NCI-H1092 treated with DMSO at 0.1 percent for 48 hours (cell line): ENCODE measurements at places on chromosomes 6 and 20.

GRCh38 chr6:170345662-170346061, 39.1 kb downstream of the FAM120B start:
- DNase-seq = no peak

DNA sequence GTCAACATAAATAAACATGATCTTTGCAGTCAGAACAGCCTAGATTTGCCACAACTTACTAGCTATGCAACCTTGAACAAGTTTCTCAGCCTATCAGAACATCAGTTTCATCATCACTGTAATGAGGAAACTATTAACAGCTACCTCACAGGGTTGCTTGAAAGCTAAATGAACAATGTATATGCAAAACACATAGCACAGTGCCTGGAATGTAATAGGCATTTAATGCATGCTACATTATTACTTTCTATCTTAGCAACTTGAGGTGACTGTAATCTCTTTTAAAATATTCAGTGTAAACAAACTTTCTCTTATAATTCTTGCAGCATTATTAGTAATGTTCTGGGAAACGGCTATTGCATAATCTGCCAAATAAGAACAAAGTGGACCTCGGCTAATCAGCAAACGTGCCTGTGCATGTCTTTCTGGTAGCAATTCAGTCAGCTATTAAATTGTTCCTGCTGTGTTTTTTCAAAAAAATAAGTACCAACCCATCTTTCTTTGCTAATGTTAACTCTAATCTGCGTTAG, 61.5 kb downstream of the SYNE1 start:
- DNase-seq = no peak

- no peak for DNase-seq
Observed at GRCh38 chr6:17130786-17131185, 28.9 kb downstream of the STMND1 start.

- no peak for DNase-seq
Observed at GRCh38 chr20:63343460-63344445, 17.4 kb downstream of the CHRNA4 start.

DNA sequence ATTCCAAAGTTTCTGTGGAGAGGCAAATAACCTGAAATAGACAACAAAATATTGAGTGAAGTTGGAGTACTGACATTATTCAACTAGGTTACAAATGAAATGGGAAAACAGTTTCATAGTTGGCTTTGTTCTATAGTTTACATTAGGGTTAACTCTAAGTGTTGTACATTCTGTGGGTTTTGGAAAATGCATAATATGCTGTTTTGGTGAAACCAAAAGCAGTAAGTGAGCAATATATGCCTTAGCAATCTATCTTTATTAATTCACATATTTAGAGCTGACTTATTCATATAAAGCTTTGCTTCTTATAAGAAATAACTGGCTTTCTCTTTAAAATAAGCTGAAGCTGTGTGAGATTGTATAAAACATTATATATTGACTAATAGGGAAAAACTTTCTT, 157.5 kb upstream of the AHI1 start:
- DNase-seq = no peak

DNA sequence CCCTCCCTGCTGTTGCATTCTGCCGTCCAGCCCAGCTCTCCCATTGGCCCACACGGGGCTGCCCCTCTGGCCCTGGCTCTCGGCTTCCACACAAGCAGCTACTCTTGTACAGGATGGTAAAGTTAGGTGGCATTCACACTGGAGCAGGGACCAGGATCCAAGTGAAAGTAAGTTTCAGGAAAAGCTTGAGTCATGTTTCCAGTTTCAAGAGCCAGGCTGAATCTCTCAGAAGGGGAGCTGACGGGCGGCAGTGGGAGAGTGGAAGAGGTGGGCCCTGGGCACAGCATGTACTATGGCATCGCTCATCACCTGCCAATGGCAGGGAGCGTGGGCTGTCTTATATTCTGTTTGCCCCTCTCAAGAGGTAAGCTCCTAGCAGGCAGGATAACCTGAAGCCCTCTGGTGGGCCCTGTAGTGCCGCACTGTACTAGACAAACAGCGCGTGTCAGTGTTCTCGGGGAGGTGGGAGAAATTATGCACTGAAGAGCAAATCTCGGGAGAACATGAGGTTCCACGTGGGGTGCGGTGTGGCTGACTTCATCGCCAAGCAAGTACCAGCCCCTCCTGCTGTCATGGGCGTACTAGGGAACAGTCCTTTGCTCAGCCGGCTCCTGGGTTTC, 241.5 kb downstream of the NRN1 start:
- no peak for DNase-seq

GRCh38 chr6:158049055-158050028, 67.7 kb downstream of the SYNJ2 start:
- DNase-seq = no peak

- DNase-seq = no peak
Observed at GRCh38 chr6:7673063-7673536, 52.8 kb upstream of the BMP6 start.

DNA sequence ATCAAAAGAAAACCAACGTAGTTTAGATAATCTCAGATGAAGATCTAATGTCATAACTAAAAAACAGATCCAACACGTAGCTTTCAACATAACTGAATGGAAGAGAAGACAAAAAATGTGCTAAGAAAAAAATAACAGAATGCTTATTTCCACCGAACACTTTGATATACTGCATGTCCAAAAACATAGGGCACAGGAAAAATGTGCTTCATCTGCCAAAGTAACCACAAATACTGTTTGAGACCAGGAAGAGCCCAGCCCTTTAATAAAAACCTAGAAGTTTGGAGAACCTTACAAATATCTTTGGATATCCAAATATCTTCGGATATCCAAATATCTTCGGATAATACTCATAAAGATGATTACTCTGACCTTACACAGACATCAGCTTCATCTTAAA, 19.8 kb downstream of the LAMA4 start:
- no peak for DNase-seq

- DNase-seq = no peak
Observed at GRCh38 chr6:34810936-34811632, 19.2 kb downstream of the BLTP3A start.

- DNase-seq = no peak
Observed at GRCh38 chr20:52247548-52247947, 56.0 kb upstream of the ZFP64 start.

DNA sequence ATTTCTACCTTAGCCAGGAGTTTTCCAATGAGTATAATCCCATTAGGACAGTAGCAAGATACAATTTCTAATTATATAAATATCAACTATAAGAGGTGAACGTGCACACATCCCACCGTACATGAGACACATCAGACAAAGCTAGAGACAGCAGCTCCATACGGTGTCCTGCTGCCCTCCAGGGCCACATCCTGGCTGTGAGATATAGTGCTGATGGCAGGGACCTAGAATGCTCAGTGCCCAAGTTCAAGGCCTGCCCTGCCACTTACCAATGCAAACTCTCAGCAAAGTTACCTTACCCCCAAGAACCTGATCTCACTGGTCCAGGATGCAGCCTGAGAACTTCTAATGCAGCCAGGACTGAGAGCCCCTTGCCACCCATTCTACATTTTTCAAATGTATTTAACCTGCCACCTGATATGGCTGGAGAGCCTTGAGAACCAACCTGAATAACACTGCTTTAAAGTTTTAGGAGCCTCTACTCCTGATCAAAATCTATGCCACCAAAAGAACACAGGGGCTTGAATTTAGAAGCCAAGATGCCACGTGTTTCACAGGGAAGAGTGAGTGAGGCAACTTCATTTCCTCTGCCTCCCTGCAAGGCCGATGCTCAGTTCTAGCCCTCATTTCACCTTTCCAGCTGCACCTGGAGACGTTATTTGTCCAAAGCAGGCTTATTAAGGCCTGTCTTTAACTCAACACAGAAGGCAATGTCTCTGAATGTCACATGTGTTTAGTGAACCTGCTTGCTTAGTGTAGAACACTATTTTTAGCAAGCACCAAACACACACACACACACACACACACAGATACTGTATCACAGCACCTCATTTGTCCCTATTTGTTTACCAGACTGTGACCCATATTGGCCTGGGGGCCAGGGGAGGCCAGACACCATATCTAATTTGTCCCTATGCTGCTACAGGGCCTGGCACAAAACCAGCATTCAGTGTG, 6.1 kb downstream of the NFATC2 start:
- peak; percentile 98 for DNase-seq

GRCh38 chr20:11780765-11781369, 136.8 kb upstream of the BTBD3 start:
- no peak for DNase-seq

DNA sequence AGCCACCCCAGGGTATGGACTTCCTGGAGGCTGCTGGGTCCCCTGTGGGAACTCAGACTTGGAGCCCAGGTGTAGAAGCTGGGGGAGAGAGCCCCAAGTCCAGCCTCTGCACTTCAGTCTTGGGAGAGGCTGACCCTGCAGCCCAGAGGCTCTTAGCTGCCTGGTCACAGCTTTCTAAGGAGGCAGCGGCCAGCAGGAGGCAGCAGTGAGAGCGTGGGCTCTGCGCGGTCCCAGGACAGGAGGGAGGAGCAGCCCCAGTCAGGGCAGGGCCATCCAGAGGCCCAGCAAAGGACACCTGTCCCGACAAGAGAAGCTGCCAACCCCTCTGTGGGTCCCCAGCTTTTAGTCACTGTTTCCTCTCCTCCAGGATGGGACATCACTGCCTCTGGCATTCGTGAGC, 9.4 kb downstream of the TREML2 start:
- DNase-seq = no peak

- DNase-seq = no peak
Observed at GRCh38 chr6:106547601-106548453, 81.5 kb downstream of the RTN4IP1 start.

GRCh38 chr20:2984028-2984501, 59.4 kb upstream of the GNRH2 start:
- DNase-seq = no peak
